Right renal cortex interstitium (tissue), 3 donors: ENCODE measurements at places on chromosomes 2 and 18. TPM values are rescaled to one million over a fixed set of nuclear protein-coding genes. Genes with fewer than 3 reads are reported as not detected.

RGPD3 gene
- polyA plus RNA-seq = 0.43 TPM

ACTR2 gene
- polyA plus RNA-seq = 205 TPM

CSRNP3 gene
- 11.8 TPM for polyA plus RNA-seq

MDH1B gene
- 14.1 TPM for polyA plus RNA-seq

SEC11C gene
- 72.9 TPM for polyA plus RNA-seq

FTCDNL1 gene
- 1.2 TPM for polyA plus RNA-seq

FOXD4L1 gene
- polyA plus RNA-seq = 0.17 TPM

VWC2L gene
- polyA plus RNA-seq = 0.07 TPM

GALR1 gene
- 0.07 TPM for polyA plus RNA-seq

SULT1C4 gene
- 47.8 TPM for polyA plus RNA-seq

ECEL1 gene
- 8.6 TPM for polyA plus RNA-seq

UCN gene
- 0.19 TPM for polyA plus RNA-seq

TMEM37 gene
- polyA plus RNA-seq = 45.0 TPM

GREB1L gene
- polyA plus RNA-seq = 2.3 TPM

MREG gene
- 20.1 TPM for polyA plus RNA-seq

RNF152 gene
- polyA plus RNA-seq = 7.2 TPM

LRP1B gene
- 0.90 TPM for polyA plus RNA-seq

HOXD11 gene
- 42.6 TPM for polyA plus RNA-seq

CABLES1 gene
- 24.3 TPM for polyA plus RNA-seq

FIGN gene
- polyA plus RNA-seq = 9.5 TPM

R3HDM1 gene
- polyA plus RNA-seq = 33.9 TPM

LHCGR gene
- polyA plus RNA-seq = 0.22 TPM

SH3RF3 gene
- polyA plus RNA-seq = 4.5 TPM

RAPH1 gene
- polyA plus RNA-seq = 18.9 TPM

PTPRM gene
- 101 TPM for polyA plus RNA-seq

SERPINB13 gene
- not detected for polyA plus RNA-seq

QPCT gene
- polyA plus RNA-seq = 11.4 TPM

DSG4 gene
- not detected for polyA plus RNA-seq

RMND5A gene
- polyA plus RNA-seq = 65.8 TPM

TRIM43 gene
- 0.76 TPM for polyA plus RNA-seq

NEU4 gene
- polyA plus RNA-seq = 0.92 TPM
